ENCODE measurements at places on chromosomes 4 and X.

- no peak for DNase-seq
These were observed 567.3 kb downstream of the PDHA2 start for GRCh38 chr4:96407225-96407624.

DNA sequence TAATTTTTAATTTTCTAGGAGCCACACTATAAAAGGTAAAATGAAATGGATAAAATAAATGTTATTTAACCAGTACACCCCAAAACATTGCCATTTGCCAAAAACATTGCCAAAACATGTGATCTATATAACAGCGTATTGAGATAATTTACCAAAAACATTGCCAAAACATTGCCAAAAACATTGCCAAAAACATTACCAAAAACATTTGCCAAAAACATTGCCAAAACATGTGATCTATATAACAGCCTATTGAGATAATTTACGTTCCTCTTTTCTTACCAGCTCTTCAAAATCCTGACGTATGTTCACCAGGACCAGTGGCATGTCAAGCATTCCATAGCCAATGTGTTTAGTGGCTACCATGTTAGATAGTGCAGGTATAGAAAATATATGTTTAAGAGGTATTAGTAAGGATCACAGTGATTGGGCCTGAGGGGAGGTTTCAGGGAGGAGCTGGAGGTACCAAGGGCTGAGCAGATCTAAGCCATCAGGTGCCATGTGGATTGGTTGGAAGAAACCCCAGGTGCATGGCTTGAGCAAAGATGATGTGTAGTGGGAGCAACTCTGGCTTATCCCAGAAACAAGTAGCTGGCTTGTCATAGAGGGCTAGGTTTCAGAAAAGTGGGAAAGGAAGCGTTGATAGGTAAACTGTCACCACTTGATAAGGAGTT, 42.6 kb downstream of the RAPGEF2 start:
- no peak for DNase-seq

GRCh38 chr4:182775075-182775474, 142.1 kb downstream of the DCTD start:
- DNase-seq = no peak

DNA sequence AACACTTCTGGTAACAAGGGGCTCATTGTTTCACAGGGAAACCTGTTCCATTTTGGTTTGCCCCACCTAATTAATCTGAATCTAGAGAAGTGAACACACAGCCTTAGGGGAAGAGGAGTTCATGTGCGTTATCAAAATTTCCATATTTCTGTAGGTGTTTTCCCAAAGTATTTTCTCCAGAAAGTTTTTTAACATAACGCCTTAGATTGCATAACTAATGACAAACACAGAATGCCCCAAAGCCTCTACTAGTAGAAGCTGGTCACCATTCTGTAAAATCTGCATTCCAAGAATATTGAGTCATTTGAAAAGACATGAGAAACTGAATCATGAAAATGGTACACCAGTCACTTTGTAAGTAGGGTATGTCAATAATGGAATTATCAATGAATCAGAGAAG, 41.1 kb downstream of the IL13RA2 start:
- no peak for DNase-seq

DNA sequence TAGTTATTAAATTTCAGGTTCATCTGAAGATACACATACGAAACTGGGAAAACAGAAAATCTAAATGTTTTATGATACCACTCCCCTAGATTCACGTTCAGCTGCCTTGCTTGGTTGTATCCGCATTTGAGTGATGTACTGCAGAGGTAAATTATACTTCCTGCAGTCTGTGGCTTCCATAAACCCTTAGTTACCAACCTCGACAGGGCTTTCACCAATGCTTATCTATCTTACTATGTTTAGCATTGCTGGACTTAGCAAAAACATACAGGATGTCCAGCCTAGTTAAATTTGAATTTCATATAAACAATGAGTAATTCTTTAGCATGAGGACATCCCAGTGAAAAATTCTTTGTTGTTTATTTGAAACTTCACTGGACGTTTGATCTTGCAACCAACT, 108.8 kb downstream of the TMA16 start:
- no peak for DNase-seq

DNA sequence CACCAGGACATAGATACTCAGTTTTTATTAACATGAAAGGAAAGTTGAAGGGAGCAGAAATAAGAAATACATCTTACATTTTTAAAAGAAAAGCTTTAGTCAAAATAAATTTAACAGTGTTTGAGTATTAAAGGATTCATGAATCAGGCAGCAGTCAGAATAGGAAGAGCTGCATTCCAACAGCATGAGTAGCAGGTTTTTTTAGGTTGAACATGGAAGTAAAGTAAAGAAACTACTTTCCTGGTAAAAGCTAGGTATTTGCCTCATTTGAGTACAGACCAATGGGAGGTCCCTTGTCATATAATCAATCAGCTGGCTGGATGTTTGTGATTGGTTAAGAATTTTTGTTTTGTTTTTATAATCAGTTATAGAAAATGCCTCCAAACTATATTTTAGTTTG, 645.9 kb upstream of the INTU start:
- DNase-seq = no peak

DNA sequence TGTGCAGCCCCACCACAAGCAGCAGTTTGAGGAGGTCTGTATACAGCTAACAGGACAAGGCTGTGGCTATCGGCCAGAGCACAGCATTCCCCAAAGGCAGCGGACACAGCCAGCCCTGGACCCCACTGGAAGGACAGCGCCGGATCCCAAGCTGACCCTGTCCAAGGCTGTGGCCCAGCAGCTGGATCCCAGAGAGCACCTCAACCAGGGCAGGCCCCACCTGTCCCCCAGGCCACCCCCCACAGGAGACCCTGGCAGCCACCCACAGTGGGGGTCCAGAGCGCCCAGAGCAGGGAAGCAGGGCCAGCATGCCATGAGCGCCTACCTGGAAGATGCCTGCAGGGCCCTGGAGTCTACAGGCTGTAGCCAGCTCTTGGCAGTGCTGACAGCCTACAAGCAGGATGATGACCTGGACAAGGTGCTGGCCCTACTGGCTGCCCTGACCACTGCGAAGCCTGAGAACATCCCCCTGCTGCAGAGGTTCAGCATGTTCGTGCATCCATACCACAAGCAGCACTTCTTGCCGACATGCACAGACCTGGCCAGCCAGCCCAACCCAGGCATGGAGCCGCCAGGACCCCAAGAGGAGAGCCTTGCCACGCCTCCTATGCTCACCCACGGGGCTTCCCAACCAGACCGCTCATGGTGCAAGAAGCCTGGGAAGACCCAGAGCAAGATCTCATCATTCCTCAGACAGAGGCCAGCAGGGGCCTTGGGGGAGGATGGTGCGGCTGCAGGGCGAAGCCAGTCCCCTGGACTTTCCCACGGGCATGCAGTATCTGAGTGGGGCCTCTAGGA, 62.0 kb downstream of the ALPK1 start:
- DNase-seq = no peak

GRCh38 chrX:120740072-120740471, 110.2 kb upstream of the C1GALT1C1 start:
- no peak for DNase-seq

DNA sequence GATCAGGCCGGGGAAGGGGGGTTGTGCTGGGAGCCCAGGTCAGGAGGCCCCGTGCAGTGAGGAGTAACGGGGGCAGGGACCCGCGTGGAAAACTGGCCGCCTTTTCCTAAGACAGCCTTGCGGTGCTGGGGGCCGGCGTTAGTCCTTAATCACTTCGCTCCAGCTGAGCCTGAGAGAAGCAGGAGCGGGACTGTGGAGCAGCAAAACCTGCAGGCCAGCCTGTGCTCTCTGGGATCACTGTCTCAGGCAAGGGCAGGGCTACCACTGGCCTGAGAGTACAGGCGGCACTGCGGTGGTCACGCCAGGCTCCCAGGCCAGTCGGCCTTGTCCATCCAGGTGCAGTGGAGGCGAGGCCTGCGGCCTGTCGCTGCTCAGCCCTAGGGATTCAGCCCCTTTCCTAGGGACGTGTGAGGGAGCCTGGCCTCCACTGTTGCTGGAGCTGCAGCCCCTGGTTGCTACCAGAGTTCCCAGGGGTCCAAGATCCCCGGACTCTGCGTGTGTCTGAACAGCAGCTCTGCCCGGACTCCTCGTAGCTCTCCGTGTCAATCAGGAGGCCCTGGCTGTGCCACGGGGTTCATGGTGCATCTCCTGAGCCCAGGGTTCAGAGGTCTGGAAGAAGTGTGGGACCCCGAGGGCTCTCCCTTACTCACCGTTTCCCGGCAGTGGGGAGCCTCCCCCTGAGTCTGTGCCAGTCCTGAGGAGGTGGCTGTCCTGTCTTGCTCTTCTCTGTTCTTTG, 2141.7 kb upstream of the TENM3 start:
- DNase-seq = no peak

DNA sequence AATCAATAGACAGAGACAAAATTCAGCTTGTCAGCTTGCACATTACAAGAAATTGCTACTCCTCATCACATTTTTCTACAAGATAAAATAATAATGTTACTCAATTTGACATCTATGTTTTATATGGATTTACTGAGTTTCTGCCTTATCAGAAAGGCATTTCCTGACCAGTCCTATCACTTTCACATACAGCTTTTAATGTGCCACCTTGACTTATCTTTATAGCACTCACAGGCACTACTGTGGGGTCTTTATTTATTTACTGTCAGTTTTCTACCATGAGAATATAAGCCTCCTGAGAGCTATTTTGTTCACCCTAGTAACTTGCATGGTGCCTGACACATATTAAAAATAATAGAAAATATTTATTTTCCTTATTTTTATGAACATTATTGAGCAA, 6.0 kb downstream of the NDST4 start:
- no peak for DNase-seq

DNA sequence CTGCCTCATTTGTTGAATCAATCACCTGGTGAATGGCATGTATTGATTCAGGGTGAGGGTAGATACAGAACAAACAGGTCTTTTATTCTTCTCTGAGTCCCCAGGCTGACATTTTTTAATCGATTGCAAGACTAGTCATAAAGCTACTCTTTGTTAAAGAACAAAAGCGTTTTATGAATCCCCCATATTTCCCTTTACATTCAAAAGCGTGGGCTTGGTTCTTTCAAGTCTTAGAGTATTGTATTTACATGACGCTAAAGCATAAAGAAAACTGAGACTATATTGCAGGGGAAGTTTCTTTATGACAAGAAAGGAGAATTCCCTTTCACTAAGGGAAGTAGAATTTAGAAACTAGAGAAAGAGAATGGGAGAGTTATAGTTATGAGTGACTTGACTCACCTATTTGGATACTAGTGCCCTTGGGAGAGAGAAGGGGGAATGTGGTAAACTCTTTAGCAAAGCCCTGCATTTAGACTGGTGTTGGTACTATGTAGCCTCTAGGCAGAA, 69.3 kb upstream of the PDE5A start:
- DNase-seq = no peak

DNA sequence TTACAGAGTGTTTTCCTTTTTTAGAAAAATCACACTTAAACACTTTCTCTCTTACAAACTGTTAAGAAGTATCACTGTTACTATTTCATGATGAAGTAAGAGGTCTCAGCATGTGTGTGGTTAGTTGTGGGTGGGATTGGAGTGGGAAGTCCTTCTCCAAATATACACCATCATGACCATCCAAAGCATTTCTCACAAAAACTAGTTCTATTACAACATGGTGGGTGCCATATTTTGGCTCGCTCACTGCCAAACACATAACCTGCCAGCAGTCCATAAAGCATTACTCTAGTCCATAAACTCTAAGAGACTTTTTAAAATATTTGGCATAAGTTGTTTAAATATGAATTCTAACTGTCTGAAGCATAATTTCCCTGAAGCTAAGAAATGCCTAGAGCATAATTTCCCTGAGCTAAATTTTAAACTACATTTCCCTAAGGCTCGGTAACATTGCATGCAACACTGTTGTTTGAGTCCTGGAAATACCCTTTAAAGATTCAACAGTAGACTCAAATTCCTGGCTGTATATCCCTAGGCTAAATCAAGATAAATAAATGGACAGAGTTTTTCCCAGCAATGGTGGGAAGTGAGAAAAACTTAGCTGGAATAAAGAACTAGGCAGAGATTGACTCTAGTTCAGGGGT, 415.0 kb upstream of the INTU start:
- DNase-seq = no peak

DNA sequence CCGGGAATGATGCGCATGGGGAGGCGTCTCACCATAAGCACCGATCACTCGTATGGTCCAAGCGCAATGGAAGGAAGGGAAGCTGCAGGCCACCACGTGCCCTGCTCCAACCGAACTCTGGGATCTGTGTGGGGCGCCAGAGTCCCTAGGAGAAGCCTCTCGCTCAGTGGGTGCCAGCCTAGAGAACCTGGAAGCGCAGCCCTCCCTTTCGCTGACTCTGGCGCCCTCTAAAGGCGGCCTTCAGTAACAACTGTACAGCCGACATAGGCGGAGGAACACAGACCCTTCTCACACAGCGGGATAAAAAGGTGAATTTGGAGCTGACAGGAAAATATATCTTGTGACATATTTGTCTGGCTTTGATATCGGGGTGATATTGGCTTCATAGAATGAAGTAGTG, 76.0 kb downstream of the INTS6L start:
- DNase-seq = no peak

DNA sequence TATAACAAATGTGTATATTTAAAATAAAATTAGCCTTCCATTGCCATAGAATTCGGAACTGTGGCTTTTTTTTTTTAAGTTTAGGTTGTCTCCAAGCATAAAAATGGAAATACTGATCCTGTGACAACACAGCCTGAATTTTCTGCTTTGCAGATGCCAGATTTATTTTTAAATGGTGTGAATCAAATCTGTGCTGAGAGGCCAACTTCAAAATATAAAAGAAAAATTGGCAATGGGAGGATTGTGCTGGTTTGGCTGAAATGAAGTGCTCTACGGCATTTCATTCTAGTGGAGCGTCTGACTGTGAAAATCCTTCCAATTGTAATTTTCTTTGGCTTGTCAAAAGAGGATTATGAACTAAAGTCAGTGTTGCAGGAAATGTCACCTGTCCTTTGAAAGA, 580.3 kb upstream of the ZFP42 start:
- no peak for DNase-seq

GRCh38 chr4:86934147-86934770, 552 bp upstream of the AFF1 start:
- DNase-seq = no peak

GRCh38 chr4:38683276-38683675, 19.3 kb downstream of the KLF3 start:
- DNase-seq = no peak

- DNase-seq = no peak
These were observed 44.6 kb upstream of the UGT2A1 start for GRCh38 chr4:69697536-69698242.

DNA sequence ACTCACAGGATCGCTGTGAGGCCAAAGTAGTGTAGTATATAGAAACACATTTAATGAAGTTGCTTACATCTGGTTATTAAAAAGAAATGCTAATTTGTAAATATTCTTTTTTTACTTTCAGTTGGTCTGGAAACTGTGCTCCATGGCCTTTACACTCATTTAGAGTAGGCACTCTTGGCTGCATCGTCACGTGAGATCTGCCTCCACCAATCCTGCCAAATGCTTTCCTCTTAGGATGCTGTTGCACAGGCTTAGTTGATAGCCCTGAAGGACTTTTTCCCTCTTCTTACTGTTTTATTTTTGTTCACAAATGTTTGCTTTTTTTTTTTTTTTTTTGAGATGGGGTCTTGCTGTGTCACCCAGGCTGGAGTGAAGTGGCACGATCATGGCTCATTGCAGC, 6.3 kb downstream of the CPE start:
- no peak for DNase-seq

All from activated naive CD4-positive, alpha-beta T cell treated with anti-CD3 and anti-CD28 coated beads, Interleukin-2, amount 50 U/mL, for 72 hours (primary cell).